Frontal cortex (tissue), 4 donors: ENCODE measurements at places on chromosomes 6 and 20. TPM values are rescaled to one million over a fixed set of nuclear protein-coding genes. Genes with fewer than 3 reads are reported as not detected.

DNA sequence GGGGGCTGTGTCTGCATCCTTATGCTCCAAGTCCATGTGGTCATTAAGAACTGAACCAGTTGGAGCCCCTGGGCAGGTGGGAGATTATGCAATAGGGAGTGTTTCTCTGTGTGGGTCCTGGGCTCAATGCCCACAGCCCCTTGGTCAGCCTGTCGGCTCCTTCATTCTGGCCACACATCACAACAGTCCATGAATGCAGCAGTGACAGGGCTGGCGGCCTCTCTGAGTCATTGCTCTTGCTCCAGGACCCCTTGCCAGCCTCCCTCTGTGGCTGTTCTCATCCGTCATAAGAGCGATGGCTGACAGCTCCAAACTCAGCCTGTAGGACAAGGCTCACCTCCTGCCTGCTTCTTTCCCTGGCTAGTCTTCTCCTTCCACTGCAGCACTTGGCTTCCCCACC, 609.5 kb upstream of the CDH4 start:
- no peak for DNase-seq

DNA sequence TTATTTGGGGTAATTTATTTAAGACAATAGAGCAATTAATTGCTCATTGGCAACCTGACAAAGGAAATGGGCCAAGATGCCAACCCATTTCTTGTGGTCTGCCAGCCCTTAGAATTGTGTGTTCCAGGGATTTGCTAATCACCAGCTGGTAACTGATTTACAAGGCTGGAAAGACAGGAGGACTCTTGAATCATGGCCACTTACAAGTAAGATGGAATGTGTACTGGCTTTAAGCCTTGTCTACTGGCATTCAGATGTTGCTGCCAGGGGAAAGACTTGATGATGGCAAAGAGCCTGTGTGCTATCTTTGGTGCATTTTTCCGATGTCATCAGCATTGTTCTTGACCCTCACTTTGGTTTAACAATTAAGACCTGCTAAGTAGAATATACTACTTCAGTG, 91.0 kb downstream of the BCKDHB start:
- no peak for DNase-seq

GRCh38 chr6:166573511-166574216, 12.8 kb downstream of the RAMACL start:
- no peak for DNase-seq

DNA sequence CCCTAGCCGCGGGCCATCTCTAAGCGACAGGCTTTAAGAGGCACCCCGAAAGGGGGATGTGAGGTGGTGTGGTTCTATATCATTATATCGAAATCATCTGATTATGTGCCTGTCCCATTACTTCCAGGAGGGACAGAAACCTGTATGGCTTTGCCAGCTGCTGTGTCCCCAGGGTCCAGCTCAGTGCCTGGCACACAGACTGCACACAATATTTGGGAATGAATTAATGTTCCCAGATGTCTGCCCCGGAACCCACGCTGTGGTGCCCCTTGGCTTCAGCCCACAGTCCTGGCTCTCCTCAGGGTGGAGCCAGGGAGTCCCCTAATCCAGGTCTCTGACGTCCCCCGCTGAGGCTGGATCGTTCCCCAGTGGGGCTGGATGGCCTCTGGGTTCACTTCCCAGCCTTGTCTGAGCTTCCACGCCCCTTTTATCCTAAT, 8.9 kb upstream of the AHCY start:
- DNase-seq: no peak

- DNase-seq: no peak
Observed at GRCh38 chr20:34512955-34513419, 3.2 kb upstream of the DYNLRB1 start.

Gene CRISP3
- under 0.01 TPM for total RNA-seq

Gene IP6K3
- not detected for total RNA-seq

Gene C6orf58
- 1.6 TPM for total RNA-seq

Gene TBX18
- total RNA-seq: 6.5 TPM
